ENCODE measurements at places on chromosomes 6 and 20.

- no peak for DNase-seq
Measured at GRCh38 chr6:128005009-128005408, 104.2 kb upstream of the THEMIS start.

DNA sequence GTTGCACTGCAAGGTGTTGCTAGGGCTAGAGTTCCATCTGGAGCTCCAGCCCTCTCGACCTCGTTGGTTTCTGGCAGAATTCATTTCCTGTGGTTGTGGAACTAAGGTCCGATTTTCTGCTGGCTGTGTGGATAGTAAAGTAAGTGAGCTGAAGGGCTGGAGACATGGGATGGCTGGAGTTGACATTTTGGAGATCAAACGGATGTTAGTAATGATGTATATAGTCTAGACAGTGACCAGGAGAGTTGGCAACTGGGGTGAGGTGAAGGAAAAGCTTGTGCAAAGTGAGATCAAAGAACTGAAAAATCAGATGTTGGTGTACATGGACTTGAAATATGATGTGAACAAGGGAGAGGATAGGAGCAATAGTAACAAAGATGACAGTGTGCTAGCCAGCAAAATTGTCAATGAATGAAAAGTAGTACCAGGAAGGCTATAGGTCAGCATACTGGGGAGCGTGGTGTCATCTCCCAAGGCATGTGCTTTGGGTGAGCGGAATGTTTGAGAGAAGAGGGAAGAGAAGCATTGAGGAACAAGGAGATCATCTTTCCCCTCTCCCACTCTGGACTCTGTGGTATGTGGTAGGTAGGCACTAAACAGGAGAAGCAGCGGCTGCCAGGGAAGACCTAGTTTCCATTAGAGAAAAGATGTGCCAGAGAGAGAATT, 7.8 kb downstream of the QRSL1 start:
- no peak for DNase-seq

- no peak for DNase-seq
Measured at GRCh38 chr6:29789176-29789575, 38.4 kb upstream of the HLA-G start.

- DNase-seq = no peak
Measured at GRCh38 chr6:111866857-111867256, 6.4 kb downstream of the FYN start.

DNA sequence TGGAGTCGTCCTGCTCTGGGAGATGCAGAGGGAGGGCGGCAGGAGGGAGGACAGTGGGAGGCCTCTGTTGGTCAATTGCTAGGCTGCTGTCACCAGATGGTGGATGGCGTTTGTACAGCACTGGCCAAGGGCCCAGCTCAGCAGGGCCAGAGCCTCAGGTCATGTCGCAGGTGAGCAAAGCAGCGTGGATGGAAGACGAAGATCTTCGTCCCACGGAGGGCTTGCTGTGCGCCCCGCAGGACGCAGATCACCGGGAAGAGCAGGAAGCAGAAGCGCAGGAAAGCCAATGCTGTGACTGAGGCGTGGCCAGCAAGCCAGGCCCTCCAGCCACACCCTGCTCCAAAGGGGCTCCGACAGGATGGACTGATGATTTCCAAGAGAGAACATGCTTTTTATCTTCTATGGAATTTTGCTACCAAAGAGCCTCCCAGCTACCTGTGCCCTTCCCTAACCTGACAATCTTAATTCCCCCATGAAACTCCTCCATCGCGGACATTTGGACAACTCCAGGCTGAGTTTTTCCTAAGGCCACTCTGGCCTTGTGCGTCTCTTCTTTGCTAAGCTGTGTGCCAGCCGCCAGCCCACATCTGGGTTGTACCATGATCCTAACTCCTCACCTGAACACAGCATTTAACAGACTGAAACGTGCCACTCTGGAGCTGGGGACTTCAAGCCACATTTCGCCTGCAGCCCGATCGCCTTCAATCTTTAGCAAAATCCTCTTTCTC, 3.5 kb upstream of the SLCO4A1 start:
- DNase-seq = no peak

DNA sequence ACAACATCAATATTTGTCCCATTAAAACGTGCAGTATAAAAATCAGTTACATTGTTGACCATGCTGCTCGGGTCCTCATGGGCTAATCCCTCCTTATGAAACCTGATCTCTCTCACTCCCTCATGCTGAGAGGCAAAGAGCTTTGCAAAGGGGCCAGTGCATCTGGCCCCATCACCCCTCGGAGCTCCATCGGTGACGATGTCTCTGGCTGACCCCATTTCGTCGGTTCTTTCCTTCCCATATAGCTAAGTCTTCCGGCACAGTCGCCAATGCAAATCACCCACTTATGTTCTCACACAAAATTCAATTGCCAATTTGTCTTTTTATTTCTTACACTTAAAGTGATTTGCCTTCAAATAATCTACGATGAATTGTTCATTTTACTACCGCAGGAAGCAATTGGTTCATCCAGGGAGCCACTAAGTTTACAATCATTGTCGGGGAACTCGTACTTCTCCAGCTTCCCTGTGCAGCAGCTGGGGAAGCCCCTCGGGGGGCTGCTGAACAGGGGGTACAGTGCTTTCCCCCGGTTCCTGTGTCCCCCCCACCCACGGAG, 199.8 kb upstream of the CDH4 start:
- DNase-seq = no peak

GRCh38 chr6:24566020-24566767, 71.4 kb downstream of the ALDH5A1 start:
- peak; percentile 37 for DNase-seq

DNA sequence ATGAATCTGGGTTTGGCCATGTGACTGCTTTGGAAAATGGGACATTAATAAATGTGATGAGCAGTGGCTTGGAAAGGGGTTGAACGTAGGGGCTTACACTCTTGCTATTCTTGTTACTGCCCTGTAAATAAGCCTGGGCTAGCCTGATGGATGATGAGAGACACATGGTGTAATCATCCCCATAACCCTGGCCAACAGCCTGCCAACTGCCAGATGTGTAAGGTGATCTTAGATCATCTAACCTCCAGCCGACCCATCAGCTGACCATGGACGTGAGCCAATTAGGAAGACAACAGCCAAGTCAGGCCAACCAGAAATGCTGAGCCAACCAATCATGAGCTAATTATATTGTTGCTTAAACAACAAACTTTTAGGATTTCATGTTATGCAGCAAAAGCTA, 25.2 kb downstream of the FBXO30 start:
- DNase-seq = no peak

GRCh38 chr6:108235127-108235526, 25.7 kb downstream of the SNX3 start:
- DNase-seq = no peak

DNA sequence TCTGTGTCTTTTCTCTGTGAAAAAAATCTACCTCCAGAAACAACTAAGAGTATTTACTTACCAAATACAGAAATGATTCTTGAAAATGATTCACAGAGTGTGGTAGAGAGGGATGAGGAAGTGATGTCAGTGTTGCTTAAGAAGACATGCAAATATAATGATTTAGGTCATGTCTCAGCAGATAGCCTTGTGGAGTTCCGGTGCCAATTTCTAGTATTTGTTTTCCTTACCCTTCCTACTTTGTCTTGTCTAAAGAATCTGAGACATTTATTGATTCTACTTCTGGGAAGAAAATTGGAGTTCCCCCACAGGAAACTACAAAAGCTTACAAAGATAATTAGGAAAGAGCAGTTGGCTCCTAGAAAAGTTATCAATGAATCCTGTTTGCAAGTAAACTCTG, 68.8 kb downstream of the GJA1 start:
- peak; percentile 75 for DNase-seq

- DNase-seq = no peak
Measured at GRCh38 chr6:81031416-81031815, 721.1 kb downstream of the TENT5A start.

DNA sequence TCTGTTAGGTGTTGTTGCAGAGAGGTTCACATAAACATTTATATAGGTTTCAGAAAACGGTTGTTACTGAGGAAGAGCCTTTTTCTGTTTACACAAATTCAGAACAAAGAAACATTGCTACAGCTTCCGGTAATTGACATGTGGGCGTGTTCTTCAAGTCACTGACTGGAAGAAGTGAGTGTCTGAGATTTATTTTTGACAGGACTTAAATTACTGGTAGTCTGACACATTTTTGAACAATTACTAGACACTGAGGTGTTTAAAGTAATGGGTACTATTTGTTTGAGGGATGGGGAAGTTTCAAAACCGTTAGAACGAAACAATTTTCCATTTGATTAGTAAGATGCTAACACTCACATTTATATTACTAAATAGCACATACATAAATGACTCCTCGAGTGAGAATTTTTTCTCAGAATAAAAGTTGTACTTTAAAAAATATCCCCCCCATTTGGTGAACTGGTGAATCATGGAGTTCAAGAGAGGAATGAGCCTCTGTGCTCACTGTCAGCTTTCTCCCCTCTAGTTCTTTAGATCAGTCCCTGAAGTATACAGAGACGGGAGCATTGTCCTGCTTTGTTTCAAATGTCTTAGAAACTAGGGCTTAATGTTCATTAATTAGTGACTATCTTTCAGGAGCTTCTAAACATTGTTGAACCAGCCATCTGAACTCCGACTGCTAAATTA, 98.7 kb downstream of the TSHZ2 start:
- DNase-seq = no peak

- DNase-seq = no peak
Measured at GRCh38 chr6:168276576-168277273, 42.9 kb downstream of the DACT2 start.

- peak; percentile 53 for DNase-seq
Measured at GRCh38 chr6:138037009-138037504, 70.2 kb downstream of the PERP start.

DNA sequence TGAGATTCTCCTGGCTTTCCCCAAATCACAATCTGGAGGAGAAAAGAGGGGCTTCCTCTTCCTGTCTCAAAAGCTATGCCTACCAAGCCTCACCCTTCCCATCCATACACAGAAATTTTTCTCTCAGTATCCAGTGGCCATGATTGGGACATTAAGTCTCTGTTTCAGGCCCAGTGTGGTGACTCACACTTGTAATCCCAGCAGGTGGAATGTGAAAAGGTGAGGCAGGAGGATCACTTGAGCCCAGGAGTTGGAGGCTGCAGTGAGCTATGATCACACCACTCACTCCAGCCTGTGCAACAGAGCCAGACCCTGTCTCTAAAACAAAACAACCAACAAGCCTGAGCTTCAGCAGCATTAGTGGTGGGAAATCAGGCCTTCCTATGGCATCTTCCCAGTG, 210.0 kb downstream of the OGFRL1 start:
- DNase-seq = no peak

DNA sequence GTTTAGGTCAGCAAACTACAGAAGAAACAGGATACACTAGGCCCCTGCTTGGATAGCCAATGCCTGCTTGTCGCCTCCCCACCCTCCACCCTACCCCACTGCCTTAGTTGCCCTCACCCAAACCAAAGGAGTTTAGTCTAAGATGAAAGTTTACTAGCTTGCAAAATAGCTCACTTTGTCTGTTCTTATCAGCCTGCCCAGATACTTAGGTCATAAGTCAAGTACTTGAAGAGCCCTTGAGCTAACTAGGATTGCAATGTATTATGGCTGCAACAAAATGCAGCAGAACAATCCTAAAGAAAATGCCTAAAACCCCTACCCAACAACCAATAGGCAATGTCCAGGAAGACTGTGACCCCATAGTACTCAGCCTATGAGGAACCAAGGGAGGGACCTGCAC, 7.3 kb upstream of the ENTPD6 start:
- no peak for DNase-seq

GRCh38 chr20:16411361-16411760, 161.9 kb downstream of the KIF16B start:
- no peak for DNase-seq

DNA sequence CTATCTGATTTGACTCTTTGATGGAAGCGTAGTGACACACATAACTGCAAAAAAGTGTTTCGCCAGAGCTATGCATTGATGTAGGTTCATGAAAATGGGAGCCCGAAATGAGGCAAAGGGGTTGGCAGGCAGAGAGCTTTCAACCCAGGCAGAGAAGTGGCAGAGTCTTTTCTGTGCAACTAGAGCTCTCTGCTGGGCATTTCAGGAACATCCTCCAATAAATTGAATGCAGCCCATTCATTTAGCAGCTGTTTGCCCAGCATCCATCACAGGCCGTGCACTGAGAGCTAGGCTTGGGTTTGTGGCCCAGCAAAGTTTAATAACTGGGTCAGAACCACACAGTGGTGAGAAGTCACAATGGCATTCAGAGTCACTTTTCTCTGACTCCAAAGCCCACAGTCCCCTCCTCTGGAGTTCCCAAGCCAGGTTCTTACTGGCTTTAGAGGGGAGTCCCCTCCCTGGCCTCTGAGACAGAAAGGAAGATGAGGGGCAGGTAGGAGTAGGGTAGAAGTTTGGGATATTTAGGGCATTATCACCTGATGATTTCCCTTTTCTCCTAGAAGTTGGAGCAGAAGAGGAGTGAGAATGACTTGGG, 31.8 kb upstream of the ELMO2 start:
- peak; percentile 48 for DNase-seq

DNA sequence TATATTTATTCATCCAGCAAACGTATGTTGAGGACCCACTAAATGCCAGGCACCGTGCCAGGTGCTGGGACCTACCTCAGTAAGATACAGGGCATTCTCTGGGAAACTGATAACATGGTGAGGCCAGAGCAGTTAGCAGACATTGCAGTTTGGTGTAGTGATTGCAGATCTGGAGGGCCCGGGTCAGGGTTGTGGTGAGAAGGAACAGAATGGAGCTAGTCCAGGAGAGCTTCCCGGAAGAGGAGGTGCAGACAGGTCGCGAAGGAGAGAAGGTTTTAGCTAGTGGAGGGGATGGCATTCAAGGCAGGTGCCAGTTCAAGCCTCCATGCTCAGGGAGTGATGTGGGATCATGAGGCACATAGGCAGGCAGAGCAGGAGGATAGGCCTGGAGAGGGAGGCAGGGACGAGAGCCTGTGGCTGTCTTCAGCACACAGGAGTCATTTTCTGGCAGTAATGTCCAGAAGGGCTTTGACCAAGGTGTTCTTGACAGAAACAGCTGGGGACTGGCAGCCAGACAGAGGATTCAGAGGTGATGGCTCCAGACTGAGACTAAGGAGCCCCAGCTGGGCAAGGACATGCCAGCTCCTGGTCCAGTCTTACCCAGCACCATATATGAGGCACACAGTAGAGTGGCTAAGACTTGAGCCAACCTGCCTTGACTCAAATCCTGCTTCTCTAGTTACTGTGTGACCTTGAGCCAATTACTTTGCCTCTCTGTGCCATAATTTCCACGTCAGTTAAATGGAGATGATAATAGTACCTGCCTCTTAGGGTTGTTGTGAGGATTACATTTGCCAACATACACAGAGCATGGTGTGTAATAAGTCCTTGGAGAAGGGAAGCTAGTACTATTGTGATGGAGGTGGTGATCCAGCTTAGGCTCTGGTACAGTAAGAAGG, 48.3 kb upstream of the FANCE start:
- no peak for DNase-seq

- DNase-seq = no peak
Measured at GRCh38 chr6:105138141-105138540, 41.7 kb downstream of the POPDC3 start.

Data from HFFc6 (cell line).